ENCODE measurements at places on chromosomes 4 and X. TPM values are rescaled to one million over a fixed set of nuclear protein-coding genes. Genes with fewer than 3 reads are reported as not detected.

The RBM41 gene
- total RNA-seq: 11.4 TPM

The ZDHHC15 gene
- total RNA-seq: not detected

The HSFX3 gene
- not detected for total RNA-seq

- no peak for DNase-seq
These were observed 251.5 kb downstream of the RASL11B start for GRCh38 chr4:53113431-53114225.

Data from A172 (cell line).